T-helper 17 cell (primary cell): ENCODE measurements at places on chromosomes 1 and 21.

DNA sequence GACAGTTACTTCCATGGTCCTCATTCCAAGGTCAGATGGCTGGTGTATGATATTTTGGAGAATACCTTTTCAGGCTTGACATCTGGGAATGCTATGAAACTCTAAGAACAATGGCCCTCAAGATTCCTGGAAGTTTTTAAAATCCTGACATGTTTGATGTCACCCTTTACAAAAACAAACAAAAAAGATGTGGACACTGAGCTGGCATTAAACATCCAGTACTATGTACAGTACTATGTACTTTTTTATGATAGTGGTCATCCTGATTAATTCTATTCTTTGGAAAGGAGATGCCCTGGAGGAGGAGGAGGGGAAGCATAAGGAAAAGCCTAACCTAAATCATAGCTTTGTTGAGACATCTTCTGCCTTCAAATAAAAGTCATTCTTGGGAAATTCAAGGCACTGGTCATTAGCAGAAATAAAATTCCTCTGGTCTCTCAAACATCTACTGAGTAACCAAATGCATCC is 235.4 kb downstream of the HMCN1 start:
- no peak for DNase-seq

- no peak for DNase-seq
These were observed 121.5 kb upstream of the CACHD1 start for GRCh38 chr1:64348270-64348960.

DNA sequence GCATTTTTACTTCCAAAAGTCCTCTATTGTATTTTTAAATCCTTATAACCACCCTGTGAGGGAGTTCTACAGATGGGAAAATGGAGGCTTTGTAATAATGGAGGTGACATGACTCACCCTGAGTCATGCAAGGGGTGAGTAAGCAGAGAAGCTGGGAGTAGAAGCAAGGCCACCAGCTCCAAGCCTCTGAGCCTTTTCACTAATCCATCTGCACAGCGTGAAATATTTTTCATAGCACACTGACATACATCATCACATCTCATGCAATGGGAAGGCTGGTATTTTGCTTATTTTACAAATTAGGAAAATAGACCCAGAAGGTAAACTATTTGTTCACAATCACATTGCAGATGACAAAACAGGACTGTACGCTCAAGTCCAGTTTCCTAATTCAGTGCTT is 96.9 kb downstream of the KCNH1 start:
- no peak for DNase-seq

DNA sequence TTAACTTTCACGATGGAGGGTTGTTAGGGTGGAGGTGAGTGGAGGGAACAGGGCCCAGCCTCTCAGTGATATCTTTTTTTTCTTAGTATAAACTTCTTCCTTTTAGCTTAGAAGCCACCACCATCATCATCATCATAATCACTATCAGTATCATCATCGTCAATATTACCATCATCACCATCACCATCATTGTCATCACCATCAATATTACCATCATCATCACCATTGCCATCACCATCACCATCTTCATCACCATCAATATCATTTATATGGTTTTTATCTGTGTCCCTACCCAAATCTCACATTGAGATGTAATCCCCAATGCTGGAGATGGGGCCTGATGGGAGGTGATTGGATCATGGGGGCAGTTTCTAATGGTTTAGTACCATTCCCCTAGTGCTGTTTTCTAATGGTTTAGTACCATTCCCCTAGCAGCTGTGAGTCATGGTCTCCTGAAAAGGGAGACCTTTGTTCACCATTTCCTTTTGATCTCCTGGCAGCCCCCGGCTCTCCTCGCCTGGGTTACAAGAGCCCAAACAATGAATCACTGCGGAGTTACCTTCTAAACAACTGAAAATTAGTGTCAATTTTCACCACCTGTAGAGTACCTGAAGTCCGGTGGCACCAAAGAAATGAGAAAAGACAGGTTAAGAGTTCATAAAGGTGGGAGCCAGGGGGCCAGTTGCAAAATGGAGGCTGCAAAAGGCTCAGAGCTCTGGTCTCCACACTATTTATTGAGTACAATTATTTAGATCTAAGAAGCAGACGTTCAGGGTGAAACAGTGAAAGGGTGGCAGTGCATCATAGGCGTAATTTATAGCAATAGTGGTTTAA is 3.1 kb upstream of the PLA2G2E start:
- no peak for DNase-seq

DNA sequence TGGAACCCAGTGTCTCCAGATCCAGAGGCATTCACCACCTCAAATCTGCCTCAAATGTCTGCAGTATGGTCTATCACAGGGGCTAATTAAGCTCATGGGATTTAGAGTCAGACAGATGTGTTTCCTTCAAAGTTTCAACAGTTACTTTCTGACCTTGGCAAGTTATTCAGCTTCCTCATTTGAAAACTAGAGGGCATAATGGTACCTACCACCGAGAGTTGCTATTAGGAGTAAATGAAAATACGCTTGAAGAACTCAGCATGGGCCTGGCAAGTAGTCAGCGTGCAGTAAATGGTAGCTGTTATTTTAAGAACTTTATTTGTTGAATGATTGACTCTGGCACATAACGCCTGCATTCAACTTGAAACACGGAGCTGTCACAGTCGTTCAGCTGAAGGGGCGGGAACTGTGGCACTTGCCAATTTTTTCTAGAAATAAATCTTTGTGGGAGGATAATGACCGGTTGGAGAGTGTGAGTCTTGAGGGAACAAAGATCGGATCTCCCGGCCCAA is 1.2 kb upstream of the CAP1 start:
- no peak for DNase-seq

DNA sequence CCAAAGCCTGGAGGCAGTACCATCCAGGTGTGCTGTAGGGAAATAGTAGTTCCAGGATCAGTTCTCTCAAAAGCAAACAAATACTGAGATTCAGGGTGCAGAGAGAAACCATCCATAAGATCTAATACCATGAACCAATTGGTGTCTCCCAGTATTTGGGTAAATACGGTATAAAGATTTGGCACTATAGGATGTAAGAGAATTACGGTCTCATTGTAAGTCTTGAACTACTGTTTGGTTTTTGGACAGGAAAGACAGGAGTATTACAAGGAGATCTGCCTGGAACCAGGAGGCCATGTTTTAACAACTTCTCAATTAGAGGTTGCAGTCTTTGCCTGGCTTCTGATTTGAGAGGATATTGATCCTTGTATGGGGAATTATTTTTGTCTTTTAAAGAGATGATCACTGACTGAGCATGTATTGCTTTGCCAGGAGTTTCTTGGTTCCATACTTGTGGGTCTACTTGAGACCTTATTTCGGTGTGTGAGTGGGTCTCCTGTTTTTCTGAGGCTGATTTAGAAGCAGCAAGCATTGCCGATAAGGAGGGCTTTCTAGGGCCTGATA is 10.2 kb downstream of the AADACL4 start:
- DNase-seq: no peak

DNA sequence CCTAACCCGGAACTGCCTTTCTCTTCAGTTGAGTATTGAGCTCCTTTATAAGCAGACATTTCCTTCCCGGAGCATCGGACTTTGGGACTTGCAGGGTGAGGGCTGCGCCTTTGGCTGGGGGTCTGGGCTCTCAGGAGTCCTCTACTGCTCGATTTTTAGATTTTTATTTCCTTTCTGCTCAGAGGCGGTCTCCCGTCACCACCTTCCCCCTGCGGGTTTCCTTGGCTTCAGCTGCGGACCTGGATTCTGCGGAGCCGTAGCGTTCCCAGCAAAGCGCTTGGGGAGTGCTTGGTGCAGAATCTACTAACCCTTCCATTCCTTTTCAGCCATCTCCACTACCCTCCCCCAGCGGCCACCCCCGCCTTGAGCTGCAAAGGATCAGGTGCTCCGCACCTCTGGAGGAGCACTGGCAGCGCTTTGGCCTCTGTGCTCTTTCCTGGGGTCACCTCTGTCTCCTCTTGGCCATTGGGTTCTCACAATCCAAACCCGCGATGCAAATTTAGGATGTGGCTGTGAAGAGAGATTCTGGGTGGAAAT is 3.7 kb downstream of the OLIG2 start:
- no peak for DNase-seq

DNA sequence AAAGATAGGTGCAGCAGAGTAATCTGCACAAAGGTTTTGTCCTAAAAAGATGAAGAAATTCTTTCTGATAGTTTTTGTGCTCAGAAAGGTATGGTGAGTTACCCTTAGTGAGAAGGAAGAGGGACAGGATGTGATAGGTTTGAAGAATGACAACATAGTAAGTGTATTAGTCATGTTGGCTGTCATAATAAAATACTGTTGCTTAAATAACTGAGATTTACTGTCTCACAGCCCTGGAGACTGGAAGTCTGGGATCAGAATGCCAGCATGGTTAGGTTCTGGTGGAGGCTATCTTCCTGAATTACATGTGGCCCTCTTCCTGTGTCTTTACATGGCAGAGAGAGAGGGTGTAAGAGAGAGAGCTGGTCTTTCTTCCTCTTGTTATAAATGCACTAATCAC is 965.2 kb downstream of the TTLL7 start:
- DNase-seq: no peak
